ENCODE measurements at places on chromosomes 1 and 21.

GRCh38 chr1:228214921-228215662 is 7.2 kb downstream of the OBSCN start:
- no peak for DNase-seq

GRCh38 chr1:19348441-19349198 is 36.5 kb downstream of the SLC66A1 start:
- no peak for DNase-seq

GRCh38 chr21:35423709-35424108 is 374.6 kb upstream of the RUNX1 start:
- no peak for DNase-seq

- no peak for DNase-seq
Observed at GRCh38 chr1:78279051-78279450, 211.7 kb upstream of the PTGFR start.

- DNase-seq = no peak
Observed at GRCh38 chr1:175840787-175841186, 97.4 kb upstream of the TNR start.

DNA sequence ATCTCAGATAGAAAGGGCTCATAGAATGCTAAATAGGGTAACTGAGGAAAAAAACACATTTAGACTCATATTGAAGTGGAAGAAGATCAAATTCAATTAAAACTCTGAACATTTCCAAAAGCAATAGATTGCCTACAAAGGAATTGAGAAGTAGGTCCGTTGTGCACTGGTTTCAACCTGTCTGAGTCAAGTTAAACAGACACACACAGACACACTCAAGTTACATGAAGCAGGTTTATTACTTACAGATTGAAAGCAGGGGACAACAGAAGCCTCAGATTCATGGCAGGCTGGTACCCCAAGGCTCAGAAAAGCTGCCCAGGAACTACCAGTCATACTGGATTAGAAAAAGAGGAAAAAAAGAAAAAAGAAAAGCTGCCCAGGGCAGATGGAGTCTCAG is 20.7 kb upstream of the S100A2 start:
- DNase-seq = no peak

DNA sequence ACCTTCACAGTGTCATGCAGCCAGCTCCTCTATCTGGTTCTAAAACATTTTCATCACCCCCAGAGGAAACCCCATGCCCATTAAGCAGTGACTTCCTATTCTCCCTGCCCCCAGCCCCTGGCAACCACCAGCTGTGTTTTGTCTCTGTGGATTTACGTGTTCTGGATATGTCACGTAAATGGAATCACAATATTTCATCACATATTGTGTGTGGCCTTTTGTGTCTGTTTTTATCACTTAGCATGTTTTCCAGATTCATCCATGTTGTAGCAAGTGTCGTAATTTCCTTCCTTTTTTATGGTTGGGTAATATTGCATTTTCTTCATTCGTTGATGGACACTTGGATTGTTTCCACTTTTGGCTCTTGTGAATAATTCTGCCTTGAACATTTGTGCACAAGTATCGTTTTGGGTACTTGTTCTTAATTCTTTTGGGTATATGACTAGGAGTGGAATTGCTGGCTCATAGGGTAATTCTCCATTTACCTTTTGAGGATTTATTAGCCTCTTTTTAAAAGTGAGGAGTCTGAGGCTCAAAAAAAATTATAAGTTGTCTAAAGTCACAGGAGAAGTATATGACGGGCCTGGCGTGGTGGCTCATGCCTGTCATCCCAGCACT is 127.0 kb downstream of the MRPS6 start:
- DNase-seq = no peak

- no peak for DNase-seq
Observed at GRCh38 chr1:171867236-171867635, 25.9 kb downstream of the DNM3 start.

- DNase-seq = no peak
Observed at GRCh38 chr21:15524855-15525254, 204.9 kb upstream of the USP25 start.

GRCh38 chr1:33435096-33435820 is 4.4 kb upstream of the PHC2 start:
- no peak for DNase-seq

DNA sequence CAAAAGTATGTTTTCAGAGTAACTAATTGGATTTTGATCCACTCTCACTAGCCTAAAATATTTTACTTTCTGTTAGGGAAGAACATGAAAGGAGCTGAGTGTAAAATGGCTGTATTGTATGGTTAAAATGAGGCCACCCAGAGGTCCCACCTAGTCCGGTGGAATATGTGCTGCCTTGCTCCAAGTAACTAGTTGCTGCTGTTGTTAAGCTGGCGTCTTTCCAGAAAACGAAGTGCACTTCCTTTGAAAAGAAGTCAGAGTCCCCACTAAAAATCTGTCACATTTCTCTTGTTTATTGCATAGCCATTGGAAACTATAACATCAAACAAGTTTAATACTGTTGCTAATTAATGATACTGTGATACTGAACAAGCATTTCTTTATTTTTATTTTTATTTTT is 3.2 kb downstream of the SLC25A33 start:
- DNase-seq = peak; percentile 35

DNA sequence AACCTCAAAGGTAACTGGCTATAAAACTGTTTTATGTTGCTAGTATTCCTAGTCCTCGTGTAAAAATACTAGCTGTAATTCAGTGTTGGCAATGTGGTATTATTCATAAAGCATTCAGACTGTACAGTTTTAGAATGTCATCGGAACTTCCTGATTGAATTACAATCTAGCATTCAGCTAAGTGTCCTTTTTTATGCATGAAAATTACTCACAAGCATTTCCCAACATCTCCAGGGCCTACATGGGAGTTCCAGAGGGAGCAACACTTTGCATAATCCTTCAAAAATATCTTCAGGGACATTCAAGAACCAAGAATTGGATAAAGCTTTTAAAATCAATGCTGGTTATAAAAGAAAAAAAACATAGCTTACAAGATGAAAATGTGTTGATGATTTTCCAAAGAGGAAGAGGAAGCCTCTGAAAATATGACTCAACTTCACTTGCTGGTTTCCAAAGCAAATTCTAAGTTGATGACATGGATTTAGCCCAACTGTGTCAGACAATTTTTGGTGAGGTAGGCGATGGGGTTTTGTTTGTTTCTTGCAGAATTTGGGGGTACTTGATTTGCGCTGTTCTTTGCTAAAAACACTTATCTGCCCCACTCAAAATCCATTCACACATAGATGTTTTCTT is 137.8 kb downstream of the SLC44A5 start:
- no peak for DNase-seq
